ENCODE measurements at places on chromosomes 11 and 22.
A peak's percentile ranks its signal among the peaks of the same experiment; 100 is the strongest.

- DNase-seq = peak; percentile 52
These were observed 43.0 kb upstream of the USP47 start for GRCh38 chr11:11798586-11799438.

DNA sequence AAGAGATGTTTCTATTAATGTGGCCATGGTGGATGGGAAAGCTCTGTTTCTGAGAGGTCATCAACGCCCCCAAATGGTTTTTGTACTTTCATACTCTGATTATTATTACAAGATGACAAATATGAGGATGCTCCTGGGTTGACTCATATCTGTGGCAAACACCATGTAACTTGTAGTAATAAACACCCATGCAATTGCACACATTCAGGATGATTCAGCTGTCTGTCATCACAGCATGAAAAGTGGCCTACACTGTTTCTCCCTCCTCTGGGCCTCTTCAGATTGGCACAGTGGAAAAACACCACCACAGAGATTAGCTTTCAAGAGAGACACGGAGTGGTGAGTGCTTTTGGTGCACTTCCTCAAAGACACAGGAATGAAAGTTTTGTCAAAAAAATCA is 85.4 kb downstream of the MTNR1B start:
- DNase-seq = no peak

- no peak for DNase-seq
These were observed 95.3 kb downstream of the SERGEF start for GRCh38 chr11:17917556-17917955.

GRCh38 chr11:93020248-93021046 is 51.0 kb downstream of the MTNR1B start:
- DNase-seq = no peak

- no peak for DNase-seq
These were observed 14.9 kb downstream of the KBTBD3 start for GRCh38 chr11:106061954-106062949.

GRCh38 chr11:77377734-77378133 is 76.2 kb upstream of the GDPD4 start:
- no peak for DNase-seq

DNA sequence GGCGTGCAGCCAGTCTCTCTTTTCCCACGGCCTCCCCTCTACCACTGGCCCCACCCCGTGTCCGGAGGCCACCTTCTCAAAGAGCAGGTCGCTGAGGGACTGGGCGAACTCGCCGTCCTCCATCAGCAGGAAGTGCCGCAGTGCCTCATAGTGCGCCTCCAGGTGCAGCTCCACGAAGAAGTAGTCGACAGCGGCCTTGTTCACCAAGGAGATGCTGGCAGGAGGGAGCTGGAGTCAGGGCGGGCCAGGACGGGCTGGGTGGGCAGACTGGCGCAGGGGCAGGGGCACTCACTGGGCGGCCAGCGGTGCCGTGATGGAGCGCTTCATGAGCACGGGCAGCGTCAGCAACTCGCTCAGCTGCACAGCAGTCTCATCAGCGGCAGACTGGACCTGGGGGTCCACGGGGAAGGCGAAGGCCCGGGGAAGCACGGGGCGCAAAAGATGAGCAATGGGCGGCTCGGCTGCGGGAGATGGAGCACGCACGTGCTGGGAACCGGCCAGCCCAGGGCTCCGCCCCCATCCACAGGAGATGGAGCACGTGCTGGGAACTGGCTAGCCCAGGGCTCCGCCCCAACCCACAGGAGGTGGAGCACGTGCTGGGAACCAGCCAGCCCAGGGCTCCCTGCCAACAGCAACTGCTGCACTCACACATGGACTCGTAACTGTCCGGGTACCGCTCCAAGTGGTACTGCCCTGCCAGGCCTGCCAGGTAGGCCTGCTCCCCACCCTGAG is 18.4 kb downstream of the SELENOO start:
- no peak for DNase-seq

- no peak for DNase-seq
These were observed 554.3 kb upstream of the LRRC4C start for GRCh38 chr11:42013656-42014201.

DNA sequence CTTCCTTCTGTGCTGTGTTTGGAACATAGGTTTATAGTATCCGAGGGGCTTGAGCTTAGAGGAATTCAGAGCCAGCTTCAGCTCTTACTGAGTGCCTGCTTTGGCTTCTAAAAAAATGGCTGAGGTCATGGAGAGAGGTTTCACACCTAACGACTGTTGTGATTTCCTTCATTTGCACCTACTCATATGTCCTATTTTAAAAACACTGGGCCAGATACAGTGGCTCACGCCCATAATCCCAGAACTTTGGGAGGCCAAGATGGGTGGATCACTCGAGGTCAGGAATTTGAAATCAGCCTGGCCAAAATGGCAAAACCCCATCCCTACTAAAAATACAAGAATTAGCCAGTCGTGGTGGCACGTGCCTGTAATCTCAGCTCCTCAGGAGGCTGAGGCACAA is 38.3 kb upstream of the SYT13 start:
- DNase-seq = no peak

- DNase-seq = no peak
These were observed 775 bp downstream of the LPXN start for GRCh38 chr11:58574881-58575280.

GRCh38 chr22:26998129-26998528 is 340.7 kb downstream of the MIAT start:
- DNase-seq = no peak

- DNase-seq = no peak
These were observed 227.2 kb upstream of the BLID start for GRCh38 chr11:122343210-122343609.

DNA sequence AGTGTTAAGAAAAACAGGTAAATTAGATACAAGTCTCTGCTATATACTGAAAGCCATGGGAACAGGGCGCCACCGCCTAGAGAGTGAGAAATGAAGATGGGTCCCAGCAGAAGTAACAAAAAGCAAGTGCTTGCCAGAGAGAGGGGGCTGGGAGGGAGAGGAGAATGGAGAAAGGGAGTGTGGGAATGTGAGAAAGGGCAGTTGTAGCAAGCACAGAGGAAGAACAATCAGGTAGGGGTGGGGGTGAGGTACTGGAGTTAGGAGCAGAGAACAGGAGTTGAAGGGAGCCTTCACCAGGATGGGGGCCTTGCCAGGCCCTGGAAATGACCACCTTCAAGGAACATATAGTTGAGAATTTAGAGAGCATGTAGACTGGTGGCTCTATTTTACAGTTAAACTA is 66.8 kb downstream of the TCF20 start:
- DNase-seq = no peak

- DNase-seq = no peak
These were observed 14.6 kb downstream of the MRGPRF start for GRCh38 chr11:68998390-68998911.

- DNase-seq = no peak
These were observed 254.6 kb upstream of the CCDC90B start for GRCh38 chr11:83540728-83541127.

DNA sequence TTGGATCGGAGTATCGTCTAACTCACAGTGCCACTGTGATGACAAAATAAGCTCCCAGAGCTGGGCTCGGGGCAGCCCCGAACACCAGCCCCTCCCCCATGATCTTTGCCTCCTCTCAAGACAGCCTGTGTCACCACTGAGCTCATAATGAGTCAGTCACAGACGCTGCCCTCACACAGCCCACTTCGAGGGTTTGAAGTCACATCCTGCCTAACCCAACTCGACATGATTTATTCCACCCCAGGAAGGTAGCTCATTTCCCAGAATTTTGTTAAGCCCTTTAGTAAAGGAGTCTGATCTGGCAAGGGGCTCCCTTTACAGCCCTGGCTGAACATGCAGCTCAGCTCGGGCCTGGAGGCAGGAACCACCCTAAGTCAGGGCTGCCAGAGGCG is 22.8 kb downstream of the MYH9 start:
- peak; percentile 96 for DNase-seq

GRCh38 chr11:44518968-44519550 is 46.4 kb upstream of the CD82 start:
- DNase-seq = no peak

DNA sequence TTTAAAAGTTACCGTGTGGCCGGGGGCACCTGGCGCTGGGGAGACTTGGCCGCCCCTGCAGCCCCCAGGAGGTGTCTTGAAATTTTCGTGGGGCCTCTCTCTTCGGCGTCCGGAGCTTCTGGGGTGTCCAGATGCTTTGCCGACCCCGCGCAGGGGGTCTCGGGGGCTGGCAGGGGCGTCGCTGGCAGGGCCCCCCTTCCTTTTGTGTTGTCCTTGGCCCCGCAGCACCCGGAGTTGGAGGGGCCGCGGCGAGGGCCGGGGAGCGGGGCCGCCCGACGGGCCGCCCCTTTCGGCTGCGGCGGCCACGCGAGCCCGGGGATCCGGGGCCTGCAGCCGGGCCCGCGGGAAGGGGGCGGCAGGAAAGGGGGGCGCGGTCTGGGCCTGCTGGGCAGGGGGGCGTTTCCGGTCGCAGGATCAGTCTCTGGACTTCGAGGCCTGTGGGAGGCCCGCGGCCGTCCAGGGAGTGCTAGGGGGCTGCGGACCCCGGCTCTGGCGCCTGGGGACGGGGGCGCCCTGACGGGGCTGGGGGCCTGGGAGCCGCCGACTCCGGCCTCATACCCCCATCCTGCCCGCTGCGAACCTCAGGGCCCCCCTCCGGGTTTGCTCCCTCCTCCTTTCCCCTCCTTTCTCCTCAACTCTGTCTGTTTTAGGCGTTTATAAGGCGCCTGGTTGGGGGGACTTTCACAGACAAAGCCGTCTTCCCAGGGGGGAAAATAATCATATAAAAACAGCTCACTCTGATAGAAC is 869 bp downstream of the ZC3H7B start:
- DNase-seq = peak; percentile 8

- DNase-seq = no peak
These were observed 44.1 kb downstream of the DCUN1D5 start for GRCh38 chr11:103047837-103048236.

DNA sequence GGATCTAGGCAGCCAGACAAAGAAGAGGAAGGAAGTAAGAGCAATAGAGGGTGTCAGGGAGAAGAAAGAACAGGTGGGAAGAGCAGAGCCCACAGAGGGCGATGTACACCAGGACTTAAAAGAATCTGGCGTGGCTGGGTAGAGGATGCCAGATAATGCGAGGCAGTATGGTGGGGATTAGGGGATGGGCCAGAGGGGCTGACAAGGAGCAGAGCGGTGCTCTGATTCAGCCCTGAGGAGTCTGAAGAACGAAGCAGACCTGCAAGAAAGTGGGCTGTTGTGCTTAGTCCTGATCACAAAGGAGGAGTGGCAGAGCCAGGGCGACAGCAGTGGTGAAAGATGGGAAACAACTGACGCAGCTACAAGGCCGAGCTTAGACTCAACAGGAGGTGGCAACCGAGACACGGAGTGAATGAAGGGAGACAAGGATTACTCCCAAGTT is 163.7 kb downstream of the LARGE1 start:
- no peak for DNase-seq

GRCh38 chr11:64385945-64386704 is 27.2 kb downstream of the RPS6KA4 start:
- no peak for DNase-seq

GRCh38 chr11:77046060-77046501 is 11.9 kb downstream of the B3GNT6 start:
- DNase-seq = peak; percentile 57

GRCh38 chr11:92504004-92504403 is 279.4 kb downstream of the FAT3 start:
- no peak for DNase-seq

DNA sequence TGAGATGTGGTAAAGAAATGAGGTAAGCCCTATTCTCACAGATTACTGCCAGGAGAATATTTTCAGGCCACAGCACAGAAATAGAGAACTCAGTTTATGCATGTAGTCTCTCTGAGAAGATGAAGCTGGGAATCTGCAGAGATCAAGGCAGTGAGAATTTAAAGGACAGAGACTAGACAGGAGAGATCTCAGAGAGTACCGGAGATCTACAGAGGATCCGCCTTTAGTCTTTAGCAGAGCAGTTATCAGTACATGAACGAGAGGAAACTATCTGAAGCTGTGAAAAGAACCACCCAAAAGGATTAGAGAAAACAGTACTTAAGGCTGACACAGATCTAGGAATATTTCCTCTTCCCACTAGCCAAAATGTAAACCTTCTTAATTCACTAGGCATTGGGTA is 101.5 kb downstream of the DLG2 start:
- DNase-seq = no peak

GRCh38 chr22:25054943-25055511 is 102.5 kb downstream of the KIAA1671 start:
- DNase-seq = peak; percentile 24

DNA sequence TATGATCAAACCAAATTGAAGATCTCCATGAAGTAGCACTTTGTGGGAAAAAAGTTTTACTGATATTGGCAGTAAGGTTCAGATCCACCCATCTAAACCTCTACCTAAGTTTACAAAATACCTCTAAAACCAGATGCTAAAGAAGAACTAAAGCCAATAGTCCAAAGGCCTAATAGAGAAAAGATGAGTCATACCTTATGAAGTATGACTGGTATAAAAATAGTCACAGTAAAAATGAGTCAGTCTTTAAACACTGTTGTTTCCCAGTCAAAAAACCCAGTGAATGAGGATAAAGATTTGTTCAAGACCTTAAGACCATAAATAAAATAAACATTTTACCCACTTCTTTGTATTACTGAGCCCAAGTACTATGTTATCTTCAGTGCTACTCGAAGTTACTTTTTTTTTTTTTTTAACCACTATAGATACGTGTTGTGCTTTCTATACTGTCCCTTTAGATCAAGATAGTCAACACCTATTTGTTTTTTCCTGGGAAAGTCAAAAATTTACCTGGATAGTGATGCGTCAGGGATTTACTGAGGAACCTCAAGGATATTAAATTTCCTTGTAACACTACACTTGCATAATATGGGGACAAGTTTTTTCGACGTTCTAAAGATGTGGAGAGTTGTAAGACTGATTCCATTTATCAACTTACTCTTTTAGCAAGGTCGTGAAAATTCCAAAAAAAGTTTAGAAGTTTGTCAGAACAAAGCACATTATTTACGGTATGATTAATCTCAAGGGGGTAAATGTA is 87.3 kb downstream of the CCDC73 start:
- DNase-seq = no peak

DNA sequence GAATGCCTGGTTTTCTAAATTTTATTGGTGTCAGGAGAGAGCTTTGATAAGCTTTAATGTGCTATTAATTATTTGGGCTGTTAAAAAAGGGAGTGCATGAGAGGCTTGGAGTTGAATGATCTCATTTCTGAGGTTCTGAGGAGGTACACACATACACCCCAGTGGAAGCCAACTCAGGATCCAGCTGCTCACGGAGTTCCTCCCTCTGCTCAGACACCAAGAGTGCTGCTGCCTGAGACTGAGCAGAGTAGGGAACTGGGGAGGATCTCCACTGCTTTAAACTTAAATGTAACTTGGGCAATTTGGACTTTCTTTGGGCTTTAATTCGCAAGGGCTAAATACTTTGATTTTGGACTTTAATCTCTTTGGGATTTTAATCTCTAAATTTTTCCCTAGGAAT is 414.4 kb upstream of the CADM1 start:
- DNase-seq = no peak

GRCh38 chr22:36613958-36614357 is 85.0 kb upstream of the EIF3D start:
- DNase-seq = no peak

GRCh38 chr11:8339592-8340022 is 75.9 kb upstream of the LMO1 start:
- no peak for DNase-seq

- peak; percentile 38 for DNase-seq
These were observed 6.9 kb downstream of the MCAT start for GRCh38 chr22:43136255-43136654.

Measured in stimulated activated CD4-positive, alpha-beta T cell treated with anti-CD3 and anti-CD28 coated beads, Interleukin-4, amount 100 ng/mL, for 4 hours (primary cell).